ENCODE measurements at places on chromosomes 6 and 20.

GRCh38 chr6:113701552-113702254 lies 155.4 kb upstream of the MARCKS start:
- no peak for DNase-seq

- peak; percentile 44 for DNase-seq
Observed at GRCh38 chr6:6724539-6725467, 136.3 kb downstream of the LY86 start.

DNA sequence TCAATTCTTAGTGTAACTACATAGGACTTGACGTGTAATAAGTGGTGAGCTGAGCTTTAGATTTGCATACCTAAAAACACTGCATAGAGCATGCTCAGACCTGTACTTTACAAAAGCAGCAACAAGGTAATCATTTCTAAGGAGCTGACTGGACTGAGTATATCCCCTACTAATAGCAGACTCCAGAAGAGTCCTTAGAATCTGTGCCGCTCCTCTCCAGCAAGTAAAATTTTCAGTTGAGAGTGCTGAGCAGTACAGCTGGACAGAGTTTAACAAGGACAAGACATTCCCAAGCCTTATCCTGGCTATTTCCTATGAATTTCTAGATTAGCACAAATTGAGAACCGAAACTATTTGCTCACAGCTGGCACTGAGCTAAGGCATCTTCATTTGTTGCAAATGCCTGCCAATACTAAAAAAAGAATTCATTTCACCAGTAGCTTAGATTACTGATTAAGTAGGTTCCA lies 26.1 kb upstream of the KLHL31 start:
- DNase-seq: no peak

- no peak for DNase-seq
Observed at GRCh38 chr6:116564311-116564710, 7.0 kb upstream of the RWDD1 start.

DNA sequence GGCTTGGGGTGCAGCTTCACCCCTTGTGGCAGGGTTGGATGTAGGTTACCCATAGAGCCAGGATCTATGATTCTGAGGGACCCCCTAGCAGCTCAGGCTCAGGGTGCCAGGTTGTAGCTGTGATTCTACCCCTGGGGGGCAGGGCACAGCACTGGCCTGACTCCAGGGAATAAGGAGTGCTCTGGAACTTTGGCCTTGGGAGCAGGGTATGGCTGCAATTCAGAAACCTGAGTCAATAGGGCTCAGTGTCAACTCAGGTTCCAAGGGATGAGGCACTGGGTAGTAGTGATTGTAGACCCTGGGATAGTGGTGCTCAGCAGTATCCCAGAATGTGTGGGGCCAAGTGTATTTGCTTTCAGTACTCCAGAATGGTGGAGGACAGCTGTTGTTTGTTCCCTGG lies 8.6 kb downstream of the FHL5 start:
- no peak for DNase-seq

DNA sequence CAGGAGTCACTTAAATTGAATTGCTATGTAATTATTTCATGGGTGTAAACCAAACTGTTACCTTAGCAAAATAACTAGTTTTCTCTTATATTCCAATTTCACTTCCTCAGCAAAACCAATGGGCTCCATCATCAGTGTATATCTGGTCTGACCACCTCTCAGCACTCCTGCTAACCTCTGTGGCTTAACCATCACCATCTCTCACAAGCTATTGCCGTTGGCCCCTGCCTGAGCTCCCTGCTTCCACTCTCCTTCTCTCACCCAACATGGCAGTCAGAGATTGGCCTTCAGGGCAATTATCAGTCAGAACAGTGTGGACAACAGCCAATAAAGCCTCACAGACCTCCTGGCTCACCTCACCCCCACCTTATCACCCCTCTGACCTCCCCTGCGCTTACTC lies 124.0 kb downstream of the CARMIL1 start:
- no peak for DNase-seq

DNA sequence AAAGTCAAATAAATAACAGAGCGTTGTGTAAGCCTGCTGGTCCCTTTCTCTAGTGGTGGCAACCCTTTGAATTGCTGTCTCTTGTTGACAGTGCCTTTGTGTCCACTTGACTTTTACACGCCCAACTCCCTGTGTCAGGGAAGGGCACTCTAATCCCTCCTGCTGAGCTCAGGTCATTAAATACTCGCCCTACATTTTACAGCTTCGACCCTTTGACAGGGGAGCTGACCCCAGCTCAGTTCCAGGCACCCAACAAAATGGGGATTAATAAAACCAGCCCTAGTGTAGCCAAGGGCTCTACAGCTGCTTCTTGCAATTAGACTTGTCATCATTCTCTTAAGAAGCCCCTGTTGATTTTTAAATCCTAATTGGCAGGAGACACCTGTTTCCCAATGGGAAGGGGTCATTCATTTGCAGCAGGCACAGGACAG lies 308.2 kb downstream of the EYA4 start:
- DNase-seq: no peak

GRCh38 chr20:42531508-42531961 lies 658.2 kb downstream of the PTPRT start:
- DNase-seq: no peak

GRCh38 chr6:33410711-33411631 lies at the start of gene PHF1:
Gene PHF1, plus strand, starts transcription at chr6:33411014. Its CDS starts 1,250 bp downstream, at chr6:33412264.
- peak; percentile 79 for DNase-seq

DNA sequence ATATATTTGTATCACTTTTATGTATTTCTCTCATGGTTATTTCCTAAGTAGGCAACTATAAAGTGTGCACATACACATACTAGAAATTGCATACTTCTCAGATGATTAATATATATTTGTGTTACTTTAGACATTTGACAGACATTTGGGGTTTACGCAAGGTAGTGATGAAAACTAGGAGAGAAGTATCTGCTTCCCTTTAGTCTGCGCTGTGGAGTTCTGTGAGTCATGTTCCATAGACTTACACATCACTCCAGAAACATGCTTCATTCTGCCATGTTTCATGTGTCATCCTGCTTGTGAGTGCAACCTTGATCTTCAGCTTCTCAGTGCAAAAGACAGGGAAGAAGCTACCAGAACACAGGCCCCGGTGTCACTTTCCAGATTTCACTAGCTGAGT lies 200.7 kb upstream of the BMP2 start:
- no peak for DNase-seq

- DNase-seq: no peak
Observed at GRCh38 chr6:43856005-43856765, 86.2 kb downstream of the VEGFA start.

DNA sequence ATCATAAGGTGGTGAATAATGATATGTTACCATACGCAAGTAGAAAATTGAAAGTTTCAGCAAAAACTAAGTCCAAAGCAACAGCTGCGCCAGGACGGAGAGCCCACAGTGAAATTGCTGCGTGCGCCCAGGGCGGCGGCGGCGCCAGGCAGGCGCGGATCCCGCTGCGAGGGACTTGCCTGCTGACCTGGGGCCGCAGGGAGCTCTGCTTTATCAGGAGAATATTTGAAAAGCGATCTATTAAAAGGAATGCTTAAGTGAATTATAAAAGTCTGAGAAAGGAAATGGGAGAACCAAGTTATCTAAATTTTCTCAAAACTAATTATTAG lies 85.4 kb downstream of the THBS2 start:
- no peak for DNase-seq

GRCh38 chr6:16157909-16158308 lies 29.0 kb downstream of the MYLIP start:
- DNase-seq: no peak

DNA sequence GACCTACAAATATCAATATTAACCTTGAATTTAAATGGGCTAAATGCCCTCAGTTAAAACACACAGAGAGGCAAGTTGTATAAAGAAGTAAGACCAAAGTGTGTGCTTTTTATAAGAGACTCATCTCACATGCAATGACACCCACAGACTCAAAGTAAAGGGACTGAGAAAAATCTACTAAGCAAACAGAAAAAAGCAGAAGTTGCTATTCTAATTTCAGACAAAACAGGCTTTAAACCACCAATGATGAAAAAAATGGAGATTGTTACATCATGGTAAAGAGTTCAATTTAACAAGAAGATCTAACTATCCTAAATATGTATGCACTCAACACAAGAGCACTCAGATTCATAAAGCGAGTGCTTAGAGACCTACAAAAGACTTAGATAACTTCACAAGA lies 741.9 kb upstream of the MARCKS start:
- DNase-seq: no peak

DNA sequence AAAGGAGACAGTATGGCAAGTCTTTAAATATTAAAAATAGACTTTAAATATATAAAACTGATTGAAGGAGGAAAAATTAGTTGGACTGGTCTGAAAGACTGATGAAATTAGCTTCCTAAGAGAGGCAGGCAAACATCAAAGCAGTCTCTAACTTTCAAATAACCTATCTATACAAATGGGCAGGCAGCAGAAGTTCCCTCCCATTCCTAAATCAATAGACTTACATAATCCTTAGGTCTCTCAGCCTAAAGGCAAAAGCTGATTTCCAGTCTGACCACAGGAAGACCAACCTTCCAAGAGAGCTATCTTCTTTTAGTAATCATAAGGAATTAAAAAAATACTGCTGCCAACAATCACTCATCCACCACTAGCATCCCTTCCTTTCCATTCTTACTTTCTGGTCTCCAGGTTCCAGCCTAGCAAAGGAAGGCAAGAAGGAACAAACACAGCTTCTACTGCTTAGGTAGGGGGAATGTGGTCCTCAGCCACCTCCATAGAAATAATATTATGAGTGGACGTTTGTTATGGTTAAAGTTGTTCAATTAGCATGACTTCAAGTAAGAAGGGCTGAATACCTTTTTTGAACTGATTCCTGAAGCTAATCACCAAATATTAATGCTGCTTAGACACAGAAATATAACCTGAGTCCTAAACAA lies 44.1 kb downstream of the SESN1 start:
- DNase-seq: no peak

GRCh38 chr6:16130932-16131387 lies 2.1 kb downstream of the MYLIP start:
- peak; percentile 45 for DNase-seq

DNA sequence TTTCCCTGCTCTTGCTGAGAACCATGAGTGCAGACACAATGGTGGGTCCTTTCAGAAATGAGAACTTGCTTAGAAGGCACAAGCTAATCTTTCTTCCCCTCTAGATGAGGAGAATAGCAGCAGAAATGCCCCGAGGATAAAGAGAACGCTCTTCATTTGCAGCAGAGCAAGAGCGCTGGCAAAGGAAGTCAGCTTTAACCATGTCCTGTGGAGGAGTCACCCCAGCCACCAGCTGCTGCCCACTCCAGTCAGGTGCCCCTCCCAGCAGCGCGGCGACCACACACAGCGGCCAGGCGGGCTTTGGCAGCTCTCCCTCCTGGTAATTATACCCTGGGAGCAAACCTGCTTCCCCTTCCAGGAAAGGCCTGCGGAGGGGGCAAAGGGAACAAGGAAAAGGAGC lies 42.4 kb upstream of the EMILIN3 start:
- no peak for DNase-seq

- DNase-seq: no peak
Observed at GRCh38 chr6:55379471-55379870, 52.2 kb downstream of the GFRAL start.

DNA sequence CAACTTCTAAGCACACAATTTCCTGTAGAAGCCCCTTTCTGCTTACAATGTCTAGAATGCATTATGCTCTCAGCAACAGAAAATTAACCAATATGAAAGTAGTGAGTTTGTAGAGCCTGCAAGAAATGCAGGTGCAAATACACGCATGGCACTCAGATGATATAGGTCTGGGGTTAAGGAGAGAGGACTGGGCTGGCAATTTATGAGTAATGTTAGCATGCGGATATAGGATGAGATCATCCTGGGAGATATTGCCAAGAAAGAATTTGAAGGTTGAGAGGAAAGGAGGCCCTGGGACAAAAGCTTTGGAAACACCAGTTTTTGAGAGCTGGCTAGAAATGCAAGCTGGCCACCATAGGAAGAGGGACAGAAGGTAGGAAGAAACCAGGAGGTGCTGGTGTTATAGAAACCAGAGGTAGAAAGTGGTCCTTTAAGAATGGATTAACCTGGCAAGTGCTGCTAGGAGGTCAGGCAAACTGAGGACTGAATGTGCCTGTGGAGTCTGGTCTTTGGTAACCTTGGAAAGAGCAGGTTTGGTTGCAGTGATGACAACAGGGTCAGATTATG lies 183.2 kb upstream of the MYLIP start:
- DNase-seq: no peak

GRCh38 chr6:69775941-69776340 lies 20.9 kb downstream of the LMBRD1 start:
- no peak for DNase-seq

DNA sequence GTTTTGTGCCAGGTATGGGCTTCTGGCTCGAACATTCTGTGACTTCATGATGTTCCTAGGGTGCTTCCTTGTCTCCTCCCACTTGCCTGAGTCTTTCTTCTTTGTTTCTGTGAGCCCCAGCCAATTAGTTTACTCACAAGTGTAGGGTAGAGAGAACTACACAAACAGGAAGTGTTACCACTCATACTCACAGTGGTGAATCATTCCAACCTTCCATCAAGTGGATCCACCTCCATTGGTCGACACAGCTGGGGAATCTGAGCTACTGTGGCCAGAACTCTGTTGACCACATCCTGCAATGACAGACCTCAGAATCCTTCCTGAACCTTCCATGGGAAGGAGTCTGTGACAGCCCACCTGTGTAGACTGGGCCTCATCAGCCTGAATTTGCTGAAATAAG lies 76.8 kb downstream of the UNC5CL start:
- DNase-seq: no peak

GRCh38 chr6:170286246-170286933 lies 4.5 kb downstream of the DLL1 start:
- DNase-seq: no peak

GRCh38 chr6:32613475-32613874 lies 23.7 kb upstream of the HLA-DQA1 start:
- DNase-seq: no peak

DNA sequence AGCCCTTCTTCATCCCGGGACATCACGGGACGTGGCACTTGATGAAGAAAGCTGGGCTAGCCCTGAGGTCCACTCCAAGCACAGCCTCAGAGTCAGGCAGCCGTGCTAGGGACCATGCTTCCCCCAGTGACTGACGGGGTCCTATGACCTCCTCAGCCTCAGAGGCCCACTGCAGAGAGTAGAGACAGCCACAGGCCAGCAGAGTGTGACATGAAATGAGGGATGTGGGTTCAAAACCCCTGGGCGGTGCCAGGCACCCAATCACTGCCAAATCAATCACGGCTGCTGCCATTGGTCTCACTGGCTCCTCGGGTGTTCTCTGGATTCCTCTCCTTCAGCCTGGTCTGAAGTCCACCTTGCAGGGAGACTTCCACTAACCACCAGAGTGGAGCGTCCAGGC lies 197.7 kb upstream of the CDH4 start:
- no peak for DNase-seq
